Stimulated activated CD8-positive, alpha-beta memory T cell treated with anti-CD3 and anti-CD28 coated beads, Interleukin-7, amount 100 ng/mL, for 4 hours (primary cell): ENCODE measurements at places on chromosomes 11 and 22.

DNA sequence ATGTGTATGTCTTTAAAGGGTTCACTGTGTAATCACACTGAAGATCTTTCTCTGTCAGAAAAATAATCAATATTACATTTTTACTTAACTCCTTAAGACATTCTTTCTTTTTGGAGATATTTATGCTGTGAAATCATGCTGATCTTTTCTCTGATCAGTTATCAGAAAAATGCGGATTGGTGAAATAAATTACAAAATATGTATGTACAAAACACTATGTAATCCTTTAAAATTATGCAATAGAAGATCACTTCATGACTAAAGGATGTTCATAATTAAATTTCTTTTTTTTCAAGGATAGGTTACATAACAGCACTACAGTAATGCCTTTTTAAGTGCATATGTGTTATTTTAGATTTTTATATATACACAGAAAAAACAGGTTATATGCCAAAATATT, 24.7 kb downstream of the BTBD10 start:
- DNase-seq, result no peak

DNA sequence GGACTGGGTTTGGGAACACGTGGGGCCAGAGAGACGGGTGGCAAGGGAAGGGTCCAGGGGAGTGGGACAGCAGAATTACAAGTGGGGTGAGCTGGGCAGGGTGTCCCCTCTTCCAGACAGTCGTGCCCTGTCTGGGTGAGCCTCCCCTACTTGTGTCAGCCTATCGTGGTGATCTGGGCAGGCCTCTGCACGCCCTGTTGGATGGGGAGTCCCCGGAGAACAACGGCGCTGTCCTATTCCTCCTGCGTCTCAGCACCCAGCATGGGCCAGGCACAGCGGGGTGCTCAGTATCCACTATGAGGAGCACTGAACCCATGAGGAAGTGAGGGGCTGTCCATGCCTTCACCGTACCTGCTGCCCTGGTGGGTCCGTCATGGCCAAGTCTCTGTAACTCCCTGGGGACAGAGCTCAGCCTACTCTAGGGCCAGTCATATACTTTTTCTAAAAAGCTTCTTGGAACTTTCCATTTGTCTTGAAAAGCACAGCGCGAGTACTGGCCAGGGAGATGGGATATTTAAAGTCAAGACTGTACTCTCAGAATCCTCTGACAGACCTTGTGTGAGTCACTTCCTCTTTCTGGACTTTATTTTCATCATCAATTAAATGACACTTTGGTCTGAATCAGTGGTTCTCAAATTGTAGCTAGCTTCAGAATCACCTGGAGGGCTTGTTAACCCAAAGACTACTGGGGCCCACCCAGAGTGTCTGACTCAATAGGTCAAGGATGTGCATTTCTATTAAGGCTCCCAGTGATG, 81.7 kb upstream of the NECTIN1 start:
- no peak for DNase-seq

GRCh38 chr11:70324376-70325115, 54.1 kb downstream of the PPFIA1 start:
- DNase-seq, result no peak

DNA sequence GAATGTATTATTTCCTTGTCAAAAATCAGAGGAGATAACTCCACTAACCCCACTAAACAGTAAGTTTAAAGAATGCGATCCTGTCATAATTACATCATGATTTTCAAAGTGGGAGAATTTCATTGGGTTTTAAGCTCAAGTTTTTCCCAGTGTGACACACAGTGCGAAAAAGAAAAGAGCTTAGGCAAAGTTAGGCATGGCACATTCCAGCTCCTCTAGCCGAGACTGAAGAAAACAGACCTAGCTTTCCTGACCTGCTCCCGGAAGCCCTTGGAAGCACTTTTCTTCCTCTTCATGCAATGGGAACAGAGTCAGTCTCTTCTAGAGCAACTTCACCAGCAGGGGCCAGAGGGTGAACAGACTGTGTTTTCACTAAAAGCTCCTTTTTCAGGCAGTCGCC, 76.6 kb upstream of the AKIP1 start:
- DNase-seq, result no peak

- DNase-seq, result peak; percentile 60
These were observed 49.9 kb downstream of the STIM1 start for GRCh38 chr11:3905080-3905953.

GRCh38 chr22:49046546-49047361, 780.9 kb downstream of the BRD1 start:
- DNase-seq, result no peak

GRCh38 chr22:49966041-49966773, 5.6 kb downstream of the PIM3 start:
- no peak for DNase-seq

DNA sequence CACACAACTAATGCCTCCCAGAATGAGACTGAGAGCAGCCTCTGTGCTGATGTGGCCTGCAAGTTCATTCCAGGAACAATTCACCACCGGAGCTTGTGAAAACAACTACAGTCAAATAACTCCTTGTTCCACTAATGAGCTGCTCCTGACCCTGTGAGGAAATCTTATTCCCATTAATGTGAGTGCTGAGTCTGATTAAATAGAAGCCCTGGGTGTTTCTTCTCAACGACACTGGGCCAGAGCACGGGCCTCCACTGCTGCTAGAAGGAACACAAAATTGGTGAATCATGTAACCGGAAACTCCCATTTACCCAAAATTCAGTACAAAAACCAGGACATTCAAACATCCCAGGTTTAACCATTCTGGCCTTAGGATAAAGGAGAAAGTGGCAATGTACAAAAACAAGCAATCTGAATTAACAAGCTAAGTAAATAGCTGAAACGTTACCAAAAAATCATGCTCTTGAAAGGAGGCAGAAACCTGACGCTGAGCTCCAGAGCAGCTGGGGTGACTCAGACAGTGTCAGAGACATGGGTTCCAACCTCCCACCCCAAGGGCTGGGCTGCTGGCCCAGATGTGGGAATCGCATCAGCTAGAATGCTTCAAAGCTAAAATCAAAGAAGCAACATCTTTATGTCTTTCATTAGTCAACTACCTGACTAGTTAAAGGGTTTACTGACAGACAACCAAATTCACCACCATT, 26.7 kb downstream of the SERGEF start:
- no peak for DNase-seq

- no peak for DNase-seq
These were observed 26.0 kb upstream of the TMPRSS5 start for GRCh38 chr11:113732092-113732491.

DNA sequence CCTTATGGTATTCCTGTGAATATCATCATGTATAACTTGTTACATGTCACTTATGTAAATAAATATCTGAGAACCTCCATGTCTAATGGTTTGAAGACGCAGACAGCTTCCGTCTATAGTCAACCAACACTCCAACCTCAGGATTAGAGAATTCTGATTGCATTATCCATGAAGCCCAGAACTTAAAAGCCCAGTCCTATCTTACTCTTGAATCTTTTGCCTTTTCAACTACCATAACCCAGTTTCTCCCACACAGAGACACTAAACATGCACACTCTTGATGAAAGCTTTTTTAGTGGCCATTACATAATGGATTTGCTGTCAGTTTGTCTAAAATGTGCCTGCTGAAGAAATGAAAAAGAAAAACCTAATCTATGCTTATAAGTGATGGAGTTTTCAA, 1219.2 kb downstream of the LRRC4C start:
- no peak for DNase-seq

DNA sequence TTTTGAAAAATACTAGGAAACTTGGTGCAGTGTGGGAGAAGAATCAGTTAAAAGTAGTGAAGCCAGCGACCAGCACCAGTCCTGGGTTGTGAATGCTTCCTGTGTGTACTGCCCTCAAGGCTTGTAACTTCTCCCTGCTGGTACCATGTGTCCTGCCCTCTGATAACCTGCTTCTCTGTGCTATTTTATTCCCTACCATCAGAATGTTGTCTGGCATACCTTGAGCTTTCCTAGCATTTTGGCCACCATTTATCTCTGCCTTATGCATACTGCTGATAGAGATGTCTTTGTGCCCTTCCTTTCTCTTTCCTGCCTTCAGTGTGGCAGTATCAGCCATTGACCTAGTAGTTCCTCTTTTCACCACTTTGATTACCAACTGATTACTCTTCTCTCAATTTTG, 2.0 kb downstream of the GTF2H1 start:
- DNase-seq, result no peak

DNA sequence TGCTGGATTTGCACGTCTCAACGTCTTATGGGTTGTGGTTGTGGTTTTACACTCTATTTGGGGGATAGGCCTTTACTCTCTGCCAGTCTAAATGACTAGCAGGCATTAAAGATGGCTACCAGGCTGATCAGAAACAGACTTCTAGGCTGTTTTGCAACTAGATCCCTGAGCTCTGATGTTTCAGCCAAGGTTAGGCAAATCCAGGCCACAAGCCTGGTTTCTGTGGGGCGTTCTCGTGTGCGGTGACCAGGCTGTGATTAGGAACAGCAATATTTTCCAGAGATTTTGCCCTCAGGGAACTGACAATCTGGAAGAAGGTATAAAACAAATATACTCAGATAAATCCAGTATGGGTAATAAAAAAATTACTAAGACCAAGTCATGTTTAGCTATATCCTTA, 502.4 kb downstream of the INSC start:
- DNase-seq, result no peak

DNA sequence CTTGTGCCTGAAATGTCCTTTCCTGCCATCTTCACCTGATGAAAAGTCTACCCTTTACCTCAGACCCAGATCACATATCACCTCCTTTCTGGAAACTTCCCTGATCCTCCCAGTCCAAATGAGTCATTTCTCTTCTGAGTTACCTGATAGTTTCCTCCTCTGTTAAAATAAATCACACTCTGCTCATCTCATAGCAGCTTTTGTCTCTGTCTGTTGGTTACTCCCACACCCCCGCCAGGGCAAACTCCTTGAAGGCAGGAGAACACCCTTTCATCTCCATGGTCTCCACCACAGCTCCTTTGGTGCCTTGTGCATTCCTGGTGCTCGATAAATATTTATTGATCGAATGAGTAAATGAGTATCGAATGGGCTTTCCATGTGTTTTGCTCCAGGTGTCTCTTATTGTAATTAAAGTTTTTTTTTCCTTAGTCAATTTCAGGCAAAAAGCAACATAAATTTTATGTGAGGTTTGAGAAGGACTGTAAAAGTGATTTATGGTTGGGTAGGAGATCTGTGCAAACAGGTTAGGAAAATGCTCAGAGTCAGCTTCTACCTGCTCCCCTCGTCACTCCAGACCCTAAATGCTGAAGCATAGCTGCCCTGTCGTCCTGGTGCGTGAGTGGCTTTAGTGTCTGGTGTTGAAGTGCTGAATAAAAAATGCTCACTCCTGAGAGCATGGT, 178.2 kb downstream of the GRIK4 start:
- no peak for DNase-seq

GRCh38 chr22:49243965-49244364, 583.7 kb downstream of the BRD1 start:
- DNase-seq, result no peak

- no peak for DNase-seq
These were observed 937.8 kb upstream of the CHORDC1 start for GRCh38 chr11:91160661-91161060.

- DNase-seq, result no peak
These were observed 346.3 kb downstream of the SHANK2 start for GRCh38 chr11:70906101-70906500.

- DNase-seq, result no peak
These were observed 874 bp downstream of the ZFTA start for GRCh38 chr11:63767565-63768236.

DNA sequence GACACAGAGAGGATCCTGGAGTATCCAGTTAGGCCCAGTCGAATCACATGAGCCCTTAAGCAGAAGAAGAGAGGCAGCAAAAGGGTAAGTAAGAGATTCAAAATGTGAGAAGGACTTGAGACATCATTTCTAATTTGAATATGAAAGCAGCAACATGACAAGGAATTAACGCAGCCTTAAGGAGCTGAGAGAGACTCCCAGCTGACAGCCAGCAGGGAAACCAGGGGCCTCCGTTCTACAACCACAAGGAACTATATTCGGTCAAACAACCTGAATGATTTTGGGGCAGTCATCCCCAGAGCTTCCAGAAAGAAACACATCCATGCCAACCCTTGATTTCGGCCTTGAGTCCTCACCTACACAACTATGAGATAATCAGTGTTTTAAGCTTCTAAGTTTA, 189.7 kb upstream of the MTNR1B start:
- no peak for DNase-seq

DNA sequence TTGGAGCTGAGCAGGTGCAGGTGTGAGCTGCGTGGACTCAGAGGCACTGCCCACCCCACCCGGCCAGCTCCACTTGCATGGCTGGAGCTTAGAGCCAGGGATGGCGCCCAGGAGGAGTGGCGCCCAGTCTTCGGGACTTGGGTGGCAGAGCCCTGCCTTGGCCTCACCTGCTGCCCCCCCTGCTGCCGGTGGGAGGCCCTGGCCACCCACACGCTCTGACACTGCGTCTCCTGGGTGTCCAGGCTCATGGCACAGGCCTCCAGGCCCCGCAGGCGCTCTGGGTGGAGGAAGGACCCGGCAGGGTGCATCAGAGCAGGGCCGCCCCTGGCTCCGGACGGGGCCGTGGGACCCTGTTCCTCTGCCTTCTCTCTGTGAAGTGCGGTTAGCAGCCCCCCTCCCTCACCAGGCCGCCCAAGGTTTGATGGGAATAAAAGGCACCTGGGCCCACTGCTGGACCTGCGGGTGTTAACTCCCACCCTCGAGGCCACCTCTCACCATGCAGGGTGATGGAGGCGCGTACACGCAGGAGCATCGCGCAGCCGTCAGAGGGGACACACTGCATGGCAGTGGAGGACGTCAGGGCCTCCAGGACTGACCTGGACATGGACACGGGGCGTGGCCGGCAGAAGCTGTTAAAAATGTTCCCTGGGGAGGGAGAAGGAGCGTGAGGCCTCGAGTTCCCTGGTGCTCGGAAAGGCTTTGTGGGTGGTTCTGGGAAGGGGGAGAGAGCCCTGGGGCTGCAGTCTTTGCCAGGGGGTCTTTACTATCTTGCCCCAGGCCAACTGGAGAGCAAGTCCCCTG, 11.8 kb downstream of the IL17REL start:
- DNase-seq, result no peak

- no peak for DNase-seq
These were observed 41.9 kb downstream of the LRP5 start for GRCh38 chr11:68354148-68354872.

DNA sequence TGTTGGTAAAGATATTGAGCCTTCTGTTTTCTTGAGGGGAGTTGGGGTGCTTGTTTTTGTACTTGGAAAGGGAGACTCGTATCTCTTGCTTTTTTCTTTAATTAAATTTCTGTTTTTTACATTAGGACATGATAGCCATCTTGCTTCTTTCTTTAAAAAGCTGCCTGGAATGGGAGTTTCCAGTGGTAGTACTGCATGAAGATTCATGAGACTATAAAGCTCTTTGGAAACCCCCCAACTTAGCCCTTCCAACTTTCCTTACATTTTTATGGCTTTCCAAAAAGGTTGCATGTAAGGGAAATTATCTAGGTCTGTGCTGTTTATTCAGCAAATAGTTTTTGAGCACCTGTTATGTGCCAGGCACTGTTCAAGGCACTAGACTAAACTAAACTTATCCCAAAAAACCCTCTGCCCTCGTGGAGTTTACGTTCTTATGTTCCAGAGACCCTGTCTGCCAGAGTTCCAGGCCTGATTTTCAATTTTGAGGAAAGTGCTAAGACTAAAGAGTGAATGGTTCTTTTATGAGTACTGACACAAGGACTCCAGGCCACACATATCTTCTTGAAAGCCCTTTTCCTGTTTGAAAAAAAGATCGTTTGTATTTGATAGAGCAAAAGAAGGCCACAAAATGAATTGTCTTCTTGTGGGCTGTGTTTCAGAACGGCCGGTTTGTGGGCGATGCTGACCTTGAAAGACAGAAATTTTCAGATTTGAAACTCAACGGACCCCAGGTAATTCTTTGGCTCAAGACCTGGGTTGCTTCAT, 31.9 kb downstream of the CTNND1 start:
- no peak for DNase-seq

GRCh38 chr11:61510974-61511373, 2.4 kb downstream of the LRRC10B start:
- DNase-seq, result no peak

GRCh38 chr11:72430741-72431570, 3.4 kb downstream of the CLPB start:
- no peak for DNase-seq
